ENCODE measurements at places on chromosomes 7 and 10.

GRCh38 chr7:139358541-139359365 is 941 bp upstream of the LUC7L2 start:
- DNase-seq: peak; percentile 18

GRCh38 chr10:44818701-44819127 is 92.4 kb upstream of the TMEM72 start:
- DNase-seq: no peak

GRCh38 chr7:135710417-135711138 is 17.4 kb downstream of the SLC13A4 start:
- no peak for DNase-seq

DNA sequence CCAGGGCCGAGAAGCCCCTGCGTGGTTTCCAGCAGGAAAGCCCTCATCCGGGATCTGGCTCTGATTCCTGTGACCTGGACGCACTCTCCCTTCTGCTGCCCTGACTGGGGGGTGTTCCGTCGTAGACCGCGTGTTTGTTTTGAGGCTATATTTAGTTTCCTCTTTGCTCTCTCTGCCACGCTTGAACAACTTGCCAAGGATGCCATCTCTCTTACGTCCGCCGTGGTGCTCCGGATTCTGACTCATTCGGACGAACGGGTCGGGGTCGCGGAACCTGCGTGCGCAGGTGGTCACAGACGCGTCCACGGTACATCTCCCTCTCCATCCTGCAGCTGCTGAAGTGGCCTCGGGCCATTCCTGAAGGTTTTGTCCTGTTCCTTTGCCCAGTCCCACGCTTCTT is 10.4 kb upstream of the SORCS3 start:
- DNase-seq: no peak

GRCh38 chr10:119640875-119641526 is 10.2 kb upstream of the BAG3 start:
- DNase-seq: no peak

DNA sequence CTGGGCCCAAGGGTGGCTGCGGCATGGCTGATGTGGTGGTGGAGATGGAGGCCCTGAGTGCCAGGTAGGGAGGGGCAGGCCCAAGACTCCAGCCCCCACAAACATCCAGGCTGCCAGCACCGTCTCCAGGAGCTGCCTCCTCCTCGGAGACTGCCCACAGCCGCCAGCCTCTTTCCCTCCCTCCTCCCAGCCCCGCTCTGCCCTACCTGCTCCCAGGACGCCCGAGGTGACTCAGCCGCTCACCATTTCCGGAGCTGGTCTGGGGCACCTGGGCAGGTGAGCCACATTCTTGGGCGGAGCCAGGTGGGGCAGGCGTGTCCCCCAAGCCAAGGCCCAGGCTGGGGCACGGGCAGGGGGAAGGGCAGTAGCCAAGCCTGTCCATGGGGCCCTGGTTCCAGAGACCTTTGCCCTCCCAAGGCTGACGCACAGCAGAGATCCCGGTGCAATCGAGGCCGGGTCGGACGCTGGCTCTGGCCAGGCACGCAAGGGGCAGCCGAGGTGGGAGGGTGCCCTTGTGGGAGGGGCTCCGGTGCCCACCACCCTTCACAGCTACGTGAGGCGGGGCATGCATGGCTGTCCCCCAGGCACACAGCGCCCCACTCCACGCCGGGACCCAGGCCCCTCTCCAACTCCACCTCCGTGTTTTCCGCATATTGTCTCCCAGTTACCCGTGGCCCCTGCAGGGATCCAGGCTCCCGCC is 8.8 kb downstream of the ADAP1 start:
- DNase-seq: no peak

- no peak for DNase-seq
These were observed 217.0 kb upstream of the STEAP4 start for GRCh38 chr7:88523645-88524044.

- no peak for DNase-seq
These were observed 205.3 kb downstream of the HTR7 start for GRCh38 chr10:90652519-90652918.

GRCh38 chr7:33261585-33261984 is 132.2 kb downstream of the BBS9 start:
- no peak for DNase-seq

DNA sequence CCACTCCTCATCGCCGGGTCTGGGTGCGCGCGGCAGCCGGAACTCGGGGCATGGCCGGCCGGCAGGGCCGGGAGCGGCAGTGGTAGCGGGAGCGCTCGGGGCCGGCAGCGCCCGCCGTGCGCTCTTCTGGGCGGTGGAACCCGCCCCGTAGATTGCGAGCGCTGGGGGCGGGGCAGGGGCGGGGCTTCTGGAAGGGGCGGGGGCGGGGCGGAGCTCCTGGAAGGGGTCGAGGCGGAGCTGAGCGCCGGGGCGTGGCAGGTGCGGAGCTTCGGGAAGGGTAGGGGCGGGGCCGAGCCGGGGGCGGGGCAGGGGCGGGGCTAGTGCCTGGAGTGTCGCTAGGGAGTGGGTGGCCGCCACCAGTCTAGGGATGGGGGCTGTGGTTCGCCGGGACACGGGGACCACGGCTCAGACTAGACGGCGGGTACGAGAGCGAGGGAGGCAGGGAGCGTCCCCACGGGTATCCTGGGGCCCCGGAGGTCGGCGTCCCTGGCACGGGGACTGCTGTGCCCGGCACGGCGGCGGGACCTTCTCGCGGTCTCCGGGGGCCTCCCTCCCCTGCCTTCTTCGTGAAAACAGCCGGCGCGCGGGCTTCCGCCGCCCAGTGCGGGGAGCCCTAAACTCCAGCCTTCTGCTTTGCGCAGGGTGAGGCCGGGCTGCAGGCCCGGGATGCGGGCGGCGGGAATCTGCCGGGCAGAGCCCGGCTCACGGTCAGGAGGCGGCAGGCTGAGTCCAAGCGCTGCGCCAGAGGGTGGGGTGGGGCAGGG is at the start of gene STK32C:
Gene STK32C, minus strand, starts transcription at position 128 of the 764 bp plus-strand sequence. Its CDS starts 117 bp downstream, at position 11.
- DNase-seq: peak; percentile 80

DNA sequence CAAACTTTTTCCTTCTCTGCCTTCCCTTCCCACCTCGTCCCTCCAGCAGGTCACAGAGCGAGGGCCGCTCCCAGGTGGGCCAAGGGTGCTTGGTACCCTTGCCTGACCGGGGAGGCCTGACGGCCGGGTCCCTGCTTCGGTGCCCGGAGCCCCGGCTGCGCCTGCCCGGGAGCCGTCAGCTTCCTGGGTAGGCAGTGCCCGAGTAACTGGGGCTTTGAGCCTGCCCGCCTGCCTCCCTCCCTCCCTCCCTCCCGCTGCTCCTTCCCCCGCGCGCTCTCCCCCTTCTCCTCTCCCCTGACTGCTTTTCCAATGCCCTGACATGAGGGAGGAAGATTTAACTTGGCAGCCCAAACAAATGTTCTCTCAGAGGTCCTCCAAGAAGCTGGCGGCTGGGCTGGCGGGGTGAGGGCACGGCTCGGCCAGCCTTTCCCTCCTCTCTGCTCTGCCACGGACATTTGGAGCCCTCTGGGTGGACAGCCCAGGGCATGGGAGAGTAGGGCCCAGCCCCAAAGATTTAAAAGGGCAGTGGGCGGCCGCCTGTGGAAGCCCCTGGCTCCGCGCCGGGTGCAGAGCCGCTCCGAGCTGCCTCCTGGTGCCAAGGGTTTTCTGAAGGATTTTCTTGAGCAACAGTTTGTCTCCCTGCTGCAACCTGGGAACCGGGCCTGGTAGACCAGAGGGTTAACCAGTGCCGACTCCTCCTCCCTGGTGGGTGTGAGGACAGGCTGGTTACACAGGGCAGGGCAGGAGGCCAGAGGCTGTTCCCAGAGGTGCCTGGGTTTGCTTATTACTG is 2.0 kb downstream of the ZMIZ1 start:
- no peak for DNase-seq

DNA sequence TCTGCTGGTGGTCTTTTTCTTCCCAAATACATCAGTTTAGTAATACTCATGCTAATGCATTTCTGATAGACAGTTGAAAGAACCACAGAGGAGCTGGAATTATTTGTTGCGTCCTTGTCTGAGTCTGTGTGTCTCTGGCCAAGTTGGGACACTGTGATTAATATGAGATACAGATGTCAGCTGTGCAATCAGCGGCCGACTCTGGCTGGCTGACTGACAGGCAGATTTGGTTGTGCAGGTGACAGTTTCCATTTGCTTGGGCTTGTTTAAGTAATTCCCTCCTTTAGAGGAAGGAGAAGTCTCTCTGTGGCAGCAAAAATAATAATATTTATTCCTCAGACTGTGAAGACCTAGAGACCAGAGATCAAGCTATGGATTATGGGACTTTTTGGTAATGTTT is 176.2 kb upstream of the CHRM2 start:
- no peak for DNase-seq

GRCh38 chr7:75945297-75946168 is 30.6 kb downstream of the POR start:
- DNase-seq: no peak
